ENCODE measurements at places on chromosomes 4 and X. TPM values are rescaled to one million over a fixed set of nuclear protein-coding genes. Genes with fewer than 3 reads are reported as not detected.

Gene PPP1R2C
- not detected for total RNA-seq

Gene GABRQ
- not detected for total RNA-seq

Gene GAB1
- 90.7 TPM for total RNA-seq

DNA sequence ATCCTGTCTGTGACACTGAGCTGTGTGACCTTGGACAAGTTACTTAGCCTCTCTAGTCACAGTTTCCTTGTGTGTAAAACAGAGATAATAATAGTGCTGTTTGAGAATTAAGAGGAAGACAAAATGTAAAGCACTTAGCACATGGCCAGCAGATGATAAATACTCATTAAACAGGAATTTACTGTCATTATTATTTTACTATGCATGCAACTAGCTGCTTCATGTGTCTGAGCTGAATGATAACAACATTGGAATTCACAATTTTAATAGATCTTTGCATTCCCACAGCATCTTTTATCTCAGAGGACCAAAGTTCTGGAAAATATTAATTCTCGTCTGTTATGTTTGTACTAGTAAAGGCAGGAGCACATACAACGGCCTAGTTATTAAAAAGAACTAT, 79.2 kb upstream of the TET2 start:
- DNase-seq = no peak

Gene ERCC6L
- 0.05 TPM for total RNA-seq

DNA sequence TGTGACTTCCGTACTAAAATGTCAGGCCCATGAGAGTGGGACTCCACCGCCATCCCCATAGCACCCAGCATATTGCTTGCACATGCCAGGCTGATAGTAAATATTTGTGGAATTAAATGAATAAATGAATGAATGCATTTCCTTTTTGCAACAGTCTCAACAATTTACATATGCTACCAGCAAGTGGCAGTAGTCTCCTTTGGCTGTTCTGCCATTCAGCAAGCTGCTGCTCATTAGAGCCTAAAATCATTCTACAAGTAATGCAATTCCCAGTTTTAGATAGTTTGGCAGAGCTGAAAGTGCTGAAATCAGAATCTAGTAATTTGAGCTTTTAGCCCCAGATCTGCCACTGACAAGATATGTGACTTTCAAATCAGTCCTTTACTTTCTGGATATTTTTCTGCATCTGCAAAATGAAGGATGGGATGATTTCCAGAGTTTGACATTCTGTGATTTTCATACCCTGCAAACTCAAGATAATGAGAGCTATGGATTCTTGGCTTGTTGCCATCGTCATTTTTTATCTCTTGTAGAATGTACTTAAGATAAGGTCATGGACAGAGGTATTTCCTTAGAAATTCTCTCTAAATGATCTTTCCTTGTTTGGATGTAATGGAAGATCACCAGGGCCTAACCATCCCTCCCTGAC, 35.7 kb upstream of the INTS6L start:
- no peak for DNase-seq

Gene SPATA4
- not detected for total RNA-seq

DNA sequence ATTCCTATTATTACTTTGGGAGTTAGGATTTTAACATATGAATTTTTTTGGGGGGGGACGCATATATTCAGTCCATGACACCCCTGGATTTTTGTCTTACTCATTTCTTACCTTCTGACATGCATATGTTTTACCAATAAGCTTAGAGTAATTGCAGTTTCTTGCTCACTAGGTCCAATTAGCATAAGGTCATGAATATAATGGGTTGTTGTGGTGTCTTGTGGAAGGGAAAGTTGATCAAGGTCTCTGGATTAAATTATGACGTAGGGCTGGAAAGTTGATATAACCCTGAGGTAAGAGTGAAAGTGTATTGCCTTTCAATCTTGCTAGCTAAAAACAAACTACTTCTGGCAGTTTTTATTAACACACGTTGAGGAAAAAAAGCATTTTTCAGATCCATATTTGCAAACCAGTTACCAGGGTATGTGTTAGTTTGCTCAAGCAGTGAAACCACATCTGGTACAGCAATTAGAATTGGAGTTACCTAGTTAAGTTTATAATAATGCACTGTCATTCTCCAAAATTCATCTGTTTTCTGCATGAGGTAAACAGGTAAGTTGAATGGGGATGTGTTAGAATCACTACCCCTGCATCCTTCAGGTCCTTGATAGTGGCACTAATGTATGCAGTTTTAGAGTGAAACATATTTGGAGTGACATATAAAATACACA, 32.0 kb downstream of the STIM2 start:
- no peak for DNase-seq

Gene TGIF2LX
- not detected for total RNA-seq

DNA sequence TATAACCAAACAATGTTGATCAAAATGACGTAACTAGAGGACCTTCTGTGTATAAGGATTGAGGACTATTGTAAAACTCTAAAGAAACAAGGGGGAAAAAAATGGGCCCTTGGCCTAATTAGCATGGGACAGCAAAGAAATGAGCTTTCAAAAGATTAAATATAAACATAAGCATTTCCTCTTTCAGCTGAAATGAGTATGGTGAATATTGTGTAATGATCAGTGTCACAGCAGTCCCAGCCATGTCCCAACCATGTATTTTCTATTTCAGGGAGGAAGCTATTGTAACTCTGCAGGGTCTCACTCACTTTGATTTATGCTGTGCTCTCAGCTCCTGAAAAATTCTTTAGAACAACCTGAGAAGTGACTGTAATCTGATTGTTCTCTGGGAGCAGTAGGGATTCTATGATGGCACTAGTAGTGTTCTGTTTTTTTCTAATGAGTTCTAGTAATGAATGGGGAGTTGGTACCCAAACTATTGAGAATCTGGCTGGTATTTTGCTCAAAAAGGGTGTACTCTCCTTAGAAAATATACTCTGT, 25.8 kb downstream of the ANXA10 start:
- no peak for DNase-seq

- no peak for DNase-seq
Measured at GRCh38 chrX:70577442-70577841, 132.8 kb downstream of the DLG3 start.

GRCh38 chr4:55087009-55087912, 38.1 kb downstream of the KDR start:
- no peak for DNase-seq

Gene SCD5
- 2.7 TPM for total RNA-seq

- no peak for DNase-seq
Measured at GRCh38 chr4:138981930-138982390, 33.6 kb upstream of the NOCT start.

Gene LINC00632
- 122 TPM for total RNA-seq

DNA sequence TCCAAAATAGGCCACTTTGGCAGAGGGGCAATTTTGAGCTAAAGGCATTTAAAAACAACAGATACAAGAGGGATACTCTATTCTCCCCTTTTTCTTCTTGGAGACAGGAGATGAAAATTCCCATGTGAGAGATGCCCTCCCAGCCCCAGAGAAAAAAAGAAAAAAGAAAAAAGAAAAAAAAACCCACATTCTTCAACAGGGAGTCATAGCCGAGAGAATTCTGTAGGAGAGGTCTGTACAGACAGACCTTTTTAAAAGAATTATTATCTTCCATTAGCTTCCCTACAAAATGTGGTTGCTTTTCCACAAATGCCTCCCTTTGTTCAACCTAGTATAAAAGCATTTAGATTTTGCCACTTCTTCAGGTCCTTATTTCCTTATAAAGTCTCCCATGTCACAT, 89.9 kb downstream of the SPCS3 start:
- DNase-seq = no peak

DNA sequence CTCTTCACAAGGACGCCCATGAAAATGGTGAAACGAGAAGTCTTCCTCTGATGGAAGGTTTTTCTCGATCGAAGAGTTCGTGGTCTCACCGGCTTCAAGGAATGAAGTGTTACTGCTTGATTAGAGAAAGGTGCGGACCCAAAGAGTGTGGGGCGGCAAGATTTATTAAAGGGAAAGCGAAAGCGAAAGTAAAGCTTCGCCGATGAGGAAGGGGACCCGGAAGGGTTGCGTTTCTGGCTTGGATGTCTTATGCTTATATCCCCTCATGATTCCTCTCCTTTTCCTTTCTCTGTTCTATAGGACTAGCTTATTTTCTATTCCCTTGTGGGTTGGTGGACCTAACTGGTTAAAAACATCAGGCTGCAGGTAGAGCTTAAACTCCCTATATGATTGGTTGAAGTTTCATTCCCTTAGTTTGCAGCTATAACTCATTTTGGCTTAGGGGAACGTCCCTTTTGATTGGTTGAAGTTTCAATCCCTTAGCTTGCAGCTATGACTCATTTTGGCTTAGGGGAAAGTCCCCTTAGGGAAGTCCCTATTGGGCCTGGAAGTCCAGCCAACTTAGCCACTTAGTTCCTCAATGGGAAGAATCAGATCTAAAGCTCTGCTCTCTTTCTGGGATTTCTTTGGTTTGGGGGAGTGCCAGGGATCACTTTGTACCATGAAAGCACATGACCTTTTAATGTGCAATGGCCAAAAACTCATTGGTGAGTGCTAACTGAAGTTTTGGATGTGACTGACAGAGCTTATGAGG, 1025.0 kb upstream of the PCDH10 start:
- no peak for DNase-seq

- DNase-seq = no peak
Measured at GRCh38 chr4:105415281-105415744, 58.5 kb downstream of the PPA2 start.

Gene ZAR1
- total RNA-seq = not detected

DNA sequence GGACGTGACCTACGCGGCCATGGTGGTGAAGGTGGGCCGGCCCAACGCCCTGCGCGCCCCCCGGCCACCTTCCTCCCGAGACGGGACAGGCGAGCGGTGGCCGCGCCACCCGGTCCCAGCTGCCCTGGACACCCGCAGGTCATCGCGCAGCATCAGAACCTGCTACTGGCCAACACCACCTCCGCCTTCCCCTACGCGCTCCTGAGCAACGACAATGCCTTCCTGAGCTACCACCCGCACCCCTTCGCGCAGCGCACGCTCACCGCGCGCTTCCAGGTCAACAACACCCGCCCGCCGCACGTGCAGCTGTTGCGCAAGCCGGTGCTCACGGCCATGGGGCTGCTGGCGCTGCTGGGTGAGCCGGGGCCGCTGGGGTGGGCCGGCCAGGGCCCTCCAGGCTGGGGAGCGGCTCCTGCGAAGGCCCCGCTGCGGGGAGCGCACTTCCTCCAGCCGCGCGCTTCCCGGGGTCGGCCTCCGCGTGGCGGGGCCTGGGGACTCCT, 9.0 kb upstream of the SLC26A1 start:
- DNase-seq = peak; percentile 61

- no peak for DNase-seq
Measured at GRCh38 chrX:36314303-36314702, 394.8 kb downstream of the CFAP47 start.

All from left ventricle myocardium superior (tissue), 1 donor.